ENCODE measurements at places on chromosomes 5 and 9. TPM values are rescaled to one million over a fixed set of nuclear protein-coding genes. Genes with fewer than 3 reads are reported as not detected.

The ENTPD2 gene
- total RNA-seq = 5.7 TPM

The WNK2 gene
- total RNA-seq = 91.1 TPM

The AHRR gene
- total RNA-seq = 43.4 TPM

The PCDHGB5 gene
- total RNA-seq = 36.4 TPM

The ARSI gene
- total RNA-seq = 0.93 TPM

The WDR38 gene
- 3.2 TPM for total RNA-seq

The EQTN gene
- total RNA-seq = 10.5 TPM

The LCN10 gene
- total RNA-seq = 8.3 TPM

The TRIM36 gene
- total RNA-seq = 289 TPM

The BAAT gene
- 0.31 TPM for total RNA-seq

The SHB gene
- 21.2 TPM for total RNA-seq

The LIX1 gene
- not detected for total RNA-seq

The TUSC1 gene
- 38.3 TPM for total RNA-seq

The ADRA1B gene
- total RNA-seq = 1.2 TPM

The FAM153A gene
- 128 TPM for total RNA-seq

The FAM78A gene
- total RNA-seq = 29.7 TPM

The HAVCR2 gene
- total RNA-seq = 3.2 TPM

The IRX2 gene
- 9.1 TPM for total RNA-seq

The TMOD1 gene
- 3.9 TPM for total RNA-seq

The ZNF608 gene
- total RNA-seq = 42.1 TPM

The GTF2H2C gene
- 30.9 TPM for total RNA-seq

The PDE6A gene
- 3.2 TPM for total RNA-seq

The HBEGF gene
- total RNA-seq = 23.2 TPM

The MTAP gene
- 21.2 TPM for total RNA-seq

The GNE gene
- total RNA-seq = 22.7 TPM

The GMCL2 gene
- 9.8 TPM for total RNA-seq

The ARID3C gene
- 0.31 TPM for total RNA-seq

The ENHO gene
- 31.2 TPM for total RNA-seq

The OLFM1 gene
- 13.9 TPM for total RNA-seq

The HDHD3 gene
- 32.9 TPM for total RNA-seq

The PCDHGA8 gene
- total RNA-seq = 8.2 TPM

The GNA14 gene
- total RNA-seq = 4.3 TPM

The SLC2A6 gene
- total RNA-seq = 3.5 TPM

The KIF12 gene
- total RNA-seq = 5.4 TPM

Data from testis (tissue), 5 donors.